ENCODE measurements at places on chromosomes 12 and 14.

- no peak for DNase-seq
Observed at GRCh38 chr12:40561395-40561966, 130.8 kb upstream of the CNTN1 start.

GRCh38 chr12:27627123-27627852 is 69.0 kb upstream of the REP15 start:
- peak; percentile 91 for DNase-seq

GRCh38 chr12:51391283-51392123 is at the start of gene GALNT6:
TSS of gene GALNT6 (minus strand) at chr12:51391406. CDS start at chr12:51379781, 11,625 bp downstream.
- DNase-seq: no peak

DNA sequence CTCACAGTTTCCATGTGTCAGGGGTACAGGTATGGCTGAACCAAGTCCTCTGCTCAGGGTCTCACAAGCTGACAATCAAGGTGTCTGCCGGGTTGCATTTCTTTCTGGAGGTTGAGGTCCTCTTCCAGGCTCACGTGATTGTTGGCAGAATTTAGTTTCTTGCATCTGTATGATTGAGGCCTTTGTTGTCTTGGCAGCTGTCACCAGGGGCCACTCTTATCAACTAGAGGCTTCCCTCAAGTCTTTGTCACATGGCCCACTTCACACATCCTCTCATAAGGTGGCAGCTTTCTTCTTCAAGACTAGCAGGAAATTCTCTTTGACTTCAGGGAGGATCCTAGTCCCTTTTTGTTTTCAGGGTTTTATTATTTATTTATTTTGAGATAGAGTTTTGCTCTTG is 46.0 kb upstream of the FOS start:
- DNase-seq: no peak

GRCh38 chr14:58870961-58871360 is 233.2 kb downstream of the DACT1 start:
- no peak for DNase-seq

GRCh38 chr14:22226381-22226780 is 362.6 kb downstream of the DAD1 start:
- no peak for DNase-seq

- no peak for DNase-seq
Observed at GRCh38 chr12:107490010-107490409, 195.6 kb upstream of the PWP1 start.

GRCh38 chr14:92500491-92500941 is 13.1 kb upstream of the RIN3 start:
- DNase-seq: no peak

- no peak for DNase-seq
Observed at GRCh38 chr14:27995691-27996090, 770.9 kb upstream of the FOXG1 start.

- DNase-seq: peak; percentile 58
Observed at GRCh38 chr12:64608901-64609535, 1.3 kb upstream of the RASSF3 start.

GRCh38 chr14:28931999-28932398 is 165.4 kb downstream of the FOXG1 start:
- DNase-seq: no peak

DNA sequence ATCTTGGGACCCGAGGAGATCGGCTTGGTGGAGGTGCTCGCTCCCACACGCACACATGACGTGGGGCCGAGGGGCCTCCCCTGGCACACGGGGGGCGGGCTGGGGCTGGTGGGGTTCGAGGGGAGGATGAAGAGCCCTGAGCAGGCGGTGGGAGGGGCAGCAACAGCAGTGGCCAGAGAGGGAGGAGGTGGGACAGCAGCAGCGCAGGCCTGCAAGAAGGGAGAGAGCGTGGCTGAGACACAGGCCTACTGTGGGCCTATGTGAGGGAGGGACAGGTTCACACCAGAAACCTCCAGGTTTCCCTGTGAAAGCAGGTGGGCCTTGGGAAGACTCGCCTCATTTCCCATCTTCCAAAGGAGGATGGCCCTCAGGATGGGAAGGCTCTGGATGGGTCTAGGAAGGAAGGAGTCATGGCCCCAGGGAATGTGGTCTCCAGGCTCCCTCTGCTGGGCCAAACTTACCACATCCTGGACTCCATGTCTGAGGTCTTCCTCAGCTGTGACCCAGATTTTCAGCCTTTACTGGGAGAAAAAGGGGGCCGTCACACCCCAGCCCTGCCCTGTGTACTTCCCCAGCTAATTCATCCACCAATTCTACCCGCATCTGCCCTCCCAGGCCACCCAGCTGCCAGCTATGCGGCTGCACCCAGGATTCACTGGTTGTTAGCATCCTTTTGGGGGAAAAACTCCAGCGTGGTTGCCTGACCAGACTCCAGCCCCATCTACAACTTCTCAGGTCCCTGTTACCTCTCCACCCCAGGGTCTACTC is 2.8 kb downstream of the PIANP start:
- peak; percentile 40 for DNase-seq

DNA sequence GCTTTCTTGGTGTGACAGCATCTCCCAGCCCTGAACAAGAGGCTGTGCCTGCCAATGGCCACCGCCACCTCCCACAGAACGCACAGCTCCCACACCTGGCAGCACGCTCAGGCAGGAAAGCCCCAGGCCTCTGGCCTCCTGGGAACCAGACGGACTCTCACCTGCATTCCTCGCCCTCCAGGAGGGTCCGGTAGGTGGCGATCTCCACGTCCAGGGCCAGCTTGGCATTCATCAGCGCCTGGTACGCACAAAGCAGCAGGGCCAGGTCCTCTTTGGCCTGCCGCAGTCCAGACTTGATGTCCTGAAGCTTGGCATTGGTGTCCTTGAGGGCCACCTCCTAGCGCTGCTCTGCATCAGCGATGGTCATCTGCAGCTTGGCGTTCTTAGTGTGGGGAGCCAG is 12.1 kb upstream of the KRT77 start:
- DNase-seq: no peak

DNA sequence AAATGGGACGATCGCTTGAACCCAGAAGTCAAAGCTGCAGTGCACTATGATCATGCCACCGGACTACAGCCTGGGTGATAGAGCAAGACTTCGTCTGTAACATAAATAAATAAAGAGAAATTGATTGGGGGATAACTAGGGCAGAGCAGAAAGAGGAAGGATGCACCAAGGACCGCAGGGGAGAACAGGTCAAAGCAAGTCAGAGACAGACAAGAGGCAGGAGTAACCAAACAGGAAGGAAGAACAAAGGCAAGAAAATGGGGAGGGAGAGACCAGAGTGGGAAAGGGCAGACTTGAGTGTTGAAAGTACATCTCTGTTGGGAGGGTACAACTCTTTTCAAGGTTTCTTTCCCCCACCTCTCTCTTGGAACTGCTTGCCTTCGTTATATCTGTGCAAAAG is 50.8 kb upstream of the ELK3 start:
- DNase-seq: no peak

GRCh38 chr14:70047598-70048312 is 141.0 kb downstream of the SLC8A3 start:
- DNase-seq: no peak

DNA sequence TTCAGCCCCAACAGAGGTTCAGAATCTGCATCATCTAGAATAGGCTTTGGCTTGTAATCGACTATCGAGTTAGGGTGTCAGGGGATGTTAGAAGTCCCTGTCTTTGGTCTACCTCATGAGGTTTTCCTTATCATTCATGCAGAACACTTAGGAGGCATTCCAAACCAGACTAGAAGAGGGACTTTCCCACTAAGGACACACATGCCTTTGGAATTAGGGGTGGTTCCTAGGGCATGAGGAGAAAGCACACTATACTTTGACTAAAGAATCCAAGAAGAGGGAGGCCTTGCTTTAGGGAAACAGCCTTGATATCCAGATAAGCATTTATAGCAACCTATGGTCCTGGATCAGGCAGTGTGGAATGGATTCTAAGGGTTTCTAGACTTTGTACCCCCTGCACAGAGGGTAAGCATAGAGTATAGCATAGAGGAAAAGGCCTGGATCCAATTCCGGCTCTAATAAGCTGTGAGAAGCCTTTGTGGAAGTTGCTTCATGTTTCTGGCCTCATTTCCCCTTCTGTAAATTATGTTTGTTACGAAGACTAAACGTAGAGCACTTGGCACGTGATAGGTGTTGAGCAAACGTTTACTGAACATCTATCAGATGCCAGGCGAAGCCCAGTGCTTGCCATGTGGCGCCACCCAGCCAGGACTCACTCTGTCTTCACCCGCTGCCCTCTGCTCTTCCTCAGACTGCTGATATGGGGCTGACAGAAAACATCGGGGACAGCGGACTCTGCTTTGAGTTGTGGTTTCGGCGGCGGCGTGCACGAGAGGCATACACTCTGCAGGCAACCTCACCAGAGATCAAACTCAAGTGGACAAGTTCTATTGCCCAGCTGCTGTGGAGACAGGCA is 13.2 kb downstream of the ZNF219 start:
- DNase-seq: peak; percentile 34

DNA sequence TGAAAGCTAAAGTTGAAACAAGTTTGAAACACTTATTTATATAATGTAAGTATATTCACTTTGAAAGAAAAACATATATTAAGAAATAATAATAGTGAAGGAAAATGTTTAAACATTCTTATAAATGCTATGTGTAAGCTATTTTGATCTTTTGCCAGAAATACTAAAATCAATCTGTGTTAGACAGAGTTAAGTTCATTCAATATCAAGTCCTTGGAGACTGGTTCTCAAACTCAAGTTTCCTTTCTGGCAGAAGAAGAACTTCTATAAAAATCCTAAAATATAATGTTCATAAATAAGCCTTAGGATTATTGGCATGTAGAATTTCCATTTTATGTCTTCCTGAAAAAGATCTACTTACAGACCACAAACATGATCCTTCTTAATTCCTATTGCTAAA is 45.3 kb downstream of the TAOK3 start:
- DNase-seq: peak; percentile 52

GRCh38 chr12:56190695-56191155 is 1.4 kb upstream of the SMARCC2 start:
- DNase-seq: no peak

DNA sequence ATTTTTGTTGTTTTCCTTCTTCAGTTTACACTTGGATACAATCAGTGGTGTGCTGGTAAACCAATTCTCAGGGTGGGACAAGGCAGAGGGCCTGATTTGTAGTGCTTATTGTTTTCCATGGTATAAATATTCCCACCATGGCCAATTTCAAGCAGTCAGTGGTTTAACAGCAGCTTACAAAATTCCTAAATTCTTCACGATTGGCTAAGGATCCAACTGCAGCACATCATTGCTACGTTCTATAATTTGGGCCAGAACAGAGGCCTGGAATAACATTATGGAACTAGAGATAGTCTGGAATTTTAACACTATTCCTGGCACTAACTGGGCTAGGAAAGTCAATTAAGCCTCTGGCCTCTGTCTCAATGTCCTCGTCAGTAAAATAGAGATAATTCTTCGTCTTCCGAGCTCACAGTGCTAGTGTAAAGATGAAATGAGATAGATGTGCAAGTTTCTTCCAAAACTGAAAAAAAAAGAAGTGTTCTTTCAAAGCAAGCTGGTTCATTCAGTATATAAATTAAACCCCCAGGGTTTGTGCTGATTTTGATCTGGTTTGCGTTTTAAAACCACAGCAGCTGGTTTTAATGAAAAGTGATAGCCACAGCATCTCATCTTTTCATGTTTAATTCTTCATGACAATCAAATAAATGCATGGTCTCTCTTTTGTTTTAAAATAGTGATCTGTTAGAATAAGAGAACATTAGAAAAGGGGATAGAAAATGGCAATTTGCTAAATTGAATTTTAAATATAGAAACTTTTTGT is 104.1 kb downstream of the EPS8 start:
- no peak for DNase-seq

DNA sequence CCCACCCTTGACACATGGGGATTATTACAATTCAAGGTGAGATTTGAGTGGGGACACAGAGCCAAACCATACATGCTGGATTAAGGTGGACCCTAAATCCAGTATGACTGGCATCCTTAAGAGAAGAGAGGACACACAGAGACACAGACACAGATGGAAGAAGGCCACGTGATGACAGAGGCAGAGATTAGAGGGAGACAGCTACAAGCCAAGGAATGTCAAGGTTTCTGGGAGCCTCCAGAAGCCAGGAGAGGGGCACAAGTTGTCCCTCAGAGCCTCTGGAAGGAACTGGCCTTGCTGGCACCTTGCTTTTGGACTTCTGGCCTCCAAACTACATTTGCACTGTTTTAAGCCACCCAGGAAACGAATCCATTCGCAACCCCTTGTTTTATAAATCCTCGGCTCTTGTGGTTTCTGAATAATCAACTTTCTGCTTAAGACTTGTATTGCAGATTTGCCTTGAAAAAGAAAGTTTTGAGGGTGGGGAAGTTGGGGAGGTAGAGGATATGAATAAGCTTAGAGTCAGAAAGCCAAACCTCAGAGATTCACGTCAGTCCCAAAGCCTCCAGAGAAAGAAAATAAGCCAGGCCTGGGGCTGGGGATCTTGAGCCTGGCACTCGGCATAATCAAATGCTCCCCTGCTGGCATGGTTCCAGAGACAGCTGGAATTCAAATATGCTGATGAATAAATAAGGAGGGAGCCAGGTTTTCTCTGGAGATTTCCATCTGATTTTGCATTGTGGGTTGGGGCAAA is 224.2 kb upstream of the PWP1 start:
- DNase-seq: peak; percentile 56

DNA sequence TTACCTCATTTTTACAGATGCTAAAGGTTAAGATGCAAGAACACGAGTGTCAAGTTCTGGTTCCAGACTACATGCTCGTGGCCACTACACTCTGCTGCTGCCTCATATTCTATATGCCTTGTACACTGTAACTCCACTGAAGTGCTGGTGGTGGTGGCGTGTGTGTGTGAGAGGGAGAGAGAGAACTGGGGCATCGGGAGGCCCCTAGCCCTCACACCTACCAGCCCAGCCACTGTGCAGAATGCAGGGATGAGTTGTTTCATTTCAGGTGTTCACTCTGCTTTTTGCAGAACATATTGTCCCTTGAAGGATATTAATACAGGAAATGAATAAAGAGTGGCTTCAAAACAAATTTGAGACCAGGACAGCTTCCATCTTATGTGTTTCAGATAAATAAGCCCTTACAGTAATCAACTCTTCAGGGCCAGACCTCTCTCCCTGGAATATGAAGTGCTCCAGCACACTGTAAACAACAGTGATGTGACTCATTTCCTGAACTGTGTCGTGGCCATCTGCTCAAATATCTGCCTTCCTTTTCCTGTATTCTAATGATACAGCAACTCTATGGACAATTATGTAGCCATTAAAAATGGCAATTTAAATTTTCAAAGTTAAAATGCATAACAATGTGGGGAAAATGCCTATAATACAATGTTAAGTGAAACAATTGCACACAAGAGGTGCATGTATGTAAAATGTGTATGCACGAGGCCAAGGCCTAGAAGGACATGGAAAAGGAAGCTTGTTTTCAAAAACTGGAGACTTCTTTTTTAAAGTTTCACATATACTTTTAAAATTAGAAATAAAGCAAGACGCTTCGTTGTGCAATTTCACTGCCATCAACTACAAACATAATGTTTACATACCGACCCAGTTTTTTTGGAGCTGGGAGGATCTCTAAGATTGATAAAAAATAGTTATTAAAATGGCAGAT is 215.4 kb downstream of the PELI2 start:
- DNase-seq: peak; percentile 86

GRCh38 chr12:34390171-34390841 is 368.0 kb downstream of the ALG10 start:
- no peak for DNase-seq

DNA sequence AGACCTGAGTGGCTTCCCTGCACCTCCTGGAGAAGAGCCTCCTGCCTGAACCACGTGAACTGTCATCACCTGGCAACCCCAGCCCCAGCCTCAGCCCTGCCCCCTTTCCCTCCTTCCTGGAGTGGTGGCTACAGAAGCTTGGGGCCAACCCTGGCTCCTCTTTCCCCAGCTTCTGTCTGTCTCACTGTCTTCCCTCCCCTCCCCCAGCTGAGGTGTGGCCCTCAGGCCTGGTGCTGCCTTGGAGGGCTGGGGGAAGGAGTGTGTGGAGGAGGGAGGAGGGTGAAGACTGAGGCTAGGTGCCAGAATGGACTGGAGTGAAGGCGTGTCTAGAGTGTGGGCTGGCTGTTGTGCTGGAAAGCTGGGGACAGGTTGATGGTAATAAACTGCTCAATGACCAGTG is 9.7 kb downstream of the NFATC4 start:
- no peak for DNase-seq
